ENCODE measurements at places on chromosomes 6 and 20.

GRCh38 chr6:143394389-143394788, 56.1 kb downstream of the ADAT2 start:
- DNase-seq: no peak

DNA sequence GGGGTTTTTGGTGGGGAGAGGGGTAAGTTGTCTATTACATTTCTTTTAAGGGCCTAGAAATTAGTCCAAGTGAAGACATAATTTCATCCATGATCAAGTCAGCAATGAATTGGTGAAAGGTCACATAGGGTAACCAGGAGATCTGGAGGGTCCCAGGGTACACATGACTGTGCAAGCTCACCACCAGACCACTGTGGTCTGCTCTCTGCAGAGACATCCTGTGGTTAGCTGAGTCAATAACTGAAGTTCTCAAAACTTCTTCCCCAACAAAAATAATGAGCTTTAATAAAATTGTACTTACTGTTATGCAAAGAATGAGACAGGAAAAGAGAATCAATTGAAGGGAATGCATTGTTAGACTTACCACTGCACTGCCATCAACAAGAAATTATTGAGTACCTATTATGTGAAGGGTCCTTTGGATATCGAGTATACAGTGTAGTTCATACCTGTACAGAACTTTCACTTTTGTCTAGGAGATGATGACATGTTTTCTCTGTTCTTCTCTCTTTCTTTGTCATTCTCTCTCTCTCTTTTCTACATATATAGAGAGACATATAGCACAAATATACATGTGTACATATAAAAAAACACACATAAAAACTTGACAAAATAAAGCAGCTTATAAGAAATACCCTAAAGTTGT, 209.8 kb downstream of the GJA1 start:
- no peak for DNase-seq

- no peak for DNase-seq
These were observed 90.2 kb downstream of the DST start for GRCh38 chr6:56552187-56553130.

GRCh38 chr6:161890133-161890831, 616.4 kb upstream of the AGPAT4 start:
- no peak for DNase-seq

DNA sequence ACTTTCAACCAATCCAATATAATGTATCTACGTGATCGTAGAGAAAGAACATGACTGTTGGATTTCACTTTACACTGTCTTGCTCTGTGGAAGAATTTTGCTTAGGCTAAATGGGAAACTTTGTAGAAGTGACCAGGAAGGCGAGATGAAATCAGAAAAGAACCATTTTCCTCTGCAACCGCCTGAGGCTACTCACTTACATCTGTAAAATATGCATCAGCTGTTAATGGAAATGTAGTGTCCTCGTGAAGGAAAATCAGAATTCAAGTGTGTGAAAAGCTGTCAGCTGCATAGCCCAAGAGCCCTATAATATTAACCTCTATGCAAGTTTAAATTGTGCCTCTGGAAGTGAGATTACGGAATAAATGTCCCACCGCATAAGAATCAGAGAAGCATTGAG, 277.9 kb downstream of the C6orf118 start:
- DNase-seq: no peak

DNA sequence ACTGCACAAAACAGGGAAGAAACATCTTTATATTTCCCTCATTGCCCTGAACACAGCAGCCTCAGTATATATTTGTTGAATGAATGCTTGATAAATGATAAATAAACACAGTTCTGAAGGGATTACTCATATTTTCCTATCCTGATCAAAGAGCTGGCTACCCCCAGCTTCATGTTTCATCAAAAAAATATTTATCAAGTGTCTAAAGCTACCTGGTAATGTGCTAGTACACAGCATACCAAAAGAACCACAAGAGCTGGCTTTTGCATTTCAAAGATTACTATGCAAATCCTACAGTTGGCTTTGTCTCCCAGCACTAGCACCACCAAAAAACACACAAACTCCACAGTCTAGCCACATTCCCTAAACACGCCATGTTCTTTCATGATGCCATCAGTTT, 130.0 kb downstream of the BTBD9 start:
- DNase-seq: no peak

DNA sequence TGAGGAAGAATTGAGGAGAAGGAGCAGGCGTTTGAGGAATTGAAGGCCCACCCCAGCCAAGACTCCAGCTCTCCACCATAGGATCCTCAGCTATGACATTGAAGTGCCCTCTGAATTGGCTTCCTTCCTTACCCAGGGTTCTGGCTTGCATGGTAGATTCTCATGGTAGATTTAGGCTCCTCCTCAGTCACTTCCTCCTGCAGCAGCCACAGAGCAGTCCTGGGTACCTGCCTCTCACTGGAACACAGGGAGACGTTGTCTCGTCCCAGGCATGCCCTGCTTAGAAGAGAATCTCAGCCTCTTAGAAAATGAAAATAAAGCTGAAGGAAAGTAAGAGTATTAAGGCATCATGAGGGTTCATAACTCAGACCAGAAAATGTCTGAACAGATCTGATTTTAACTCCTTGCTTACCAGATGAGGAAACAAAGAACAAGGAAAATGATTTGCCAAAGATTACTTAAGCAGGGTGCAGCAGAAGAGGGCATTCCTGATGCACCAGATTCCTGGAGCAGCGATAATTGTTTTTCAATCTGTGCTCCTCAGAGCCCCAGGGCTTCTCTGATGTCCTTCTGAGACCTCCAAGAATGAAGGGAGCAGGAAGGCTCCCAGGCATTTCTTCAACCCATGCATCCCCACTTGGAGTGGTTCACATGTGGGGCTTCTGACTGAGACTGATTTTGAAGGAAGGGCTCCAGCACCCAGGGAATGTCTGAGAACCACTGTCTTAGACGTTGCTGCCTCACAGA, 219.8 kb downstream of the HIVEP2 start:
- DNase-seq: no peak

DNA sequence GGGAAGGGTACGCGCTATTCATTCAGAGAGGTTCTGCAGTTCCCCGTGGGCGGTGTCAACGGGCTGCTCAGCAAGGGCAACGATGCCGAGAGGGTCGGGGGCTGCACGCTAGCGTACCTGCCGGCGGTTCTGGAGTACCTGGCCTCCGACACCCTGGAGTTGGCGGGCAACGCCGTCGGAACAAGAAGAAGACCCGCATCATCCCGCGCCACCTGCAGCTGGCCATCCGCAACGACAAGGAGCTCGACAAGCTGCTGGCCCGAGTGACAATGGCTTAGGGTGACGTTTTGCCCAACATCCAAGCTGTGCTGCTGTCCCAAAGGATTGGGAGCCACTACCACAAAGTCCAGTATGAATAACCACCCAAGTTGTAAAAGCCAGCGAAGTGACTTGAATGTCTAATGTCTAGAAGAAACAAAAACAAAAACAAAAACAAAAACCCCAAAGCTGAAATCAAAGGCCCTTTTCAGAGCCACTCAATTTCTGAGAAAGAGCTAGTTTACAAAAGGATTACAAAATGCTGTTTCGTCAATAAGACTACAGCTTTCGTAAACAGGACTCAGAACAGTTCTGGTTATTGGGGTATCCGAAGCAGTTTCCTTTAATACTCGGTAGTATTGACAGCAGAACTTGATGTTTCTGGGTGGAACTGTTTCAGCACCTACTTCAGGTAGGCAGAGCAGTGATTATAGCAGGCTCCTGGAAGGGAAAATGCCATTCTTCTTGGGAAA, 21.9 kb upstream of the SLC17A4 start:
- DNase-seq: no peak

- no peak for DNase-seq
These were observed 443.7 kb downstream of the FRK start for GRCh38 chr6:115617031-115617430.

GRCh38 chr6:117494694-117495318, 12.3 kb downstream of the DCBLD1 start:
- DNase-seq: no peak

GRCh38 chr6:113856375-113856624, 845 bp upstream of the MARCKS start:
- DNase-seq: no peak

DNA sequence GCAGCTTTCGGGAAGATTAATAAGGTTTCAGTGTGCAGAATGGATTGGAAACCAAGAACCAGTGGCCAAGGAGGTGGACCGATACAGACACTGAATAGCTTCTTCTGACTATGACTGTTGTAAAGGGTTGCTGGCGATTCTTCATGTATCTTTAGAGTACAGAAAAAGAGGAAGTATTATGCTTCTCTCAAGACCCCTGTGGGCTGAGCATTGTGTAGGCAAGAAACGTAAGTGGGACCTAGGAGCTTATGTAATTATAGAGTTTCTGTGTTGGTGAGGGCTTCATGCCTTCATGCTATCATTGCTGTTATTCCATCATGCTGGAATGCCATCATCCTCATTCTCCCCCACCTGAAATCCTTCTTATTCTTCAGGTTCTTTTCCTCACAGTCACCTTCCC, 105.4 kb upstream of the AKIRIN2 start:
- DNase-seq: no peak

DNA sequence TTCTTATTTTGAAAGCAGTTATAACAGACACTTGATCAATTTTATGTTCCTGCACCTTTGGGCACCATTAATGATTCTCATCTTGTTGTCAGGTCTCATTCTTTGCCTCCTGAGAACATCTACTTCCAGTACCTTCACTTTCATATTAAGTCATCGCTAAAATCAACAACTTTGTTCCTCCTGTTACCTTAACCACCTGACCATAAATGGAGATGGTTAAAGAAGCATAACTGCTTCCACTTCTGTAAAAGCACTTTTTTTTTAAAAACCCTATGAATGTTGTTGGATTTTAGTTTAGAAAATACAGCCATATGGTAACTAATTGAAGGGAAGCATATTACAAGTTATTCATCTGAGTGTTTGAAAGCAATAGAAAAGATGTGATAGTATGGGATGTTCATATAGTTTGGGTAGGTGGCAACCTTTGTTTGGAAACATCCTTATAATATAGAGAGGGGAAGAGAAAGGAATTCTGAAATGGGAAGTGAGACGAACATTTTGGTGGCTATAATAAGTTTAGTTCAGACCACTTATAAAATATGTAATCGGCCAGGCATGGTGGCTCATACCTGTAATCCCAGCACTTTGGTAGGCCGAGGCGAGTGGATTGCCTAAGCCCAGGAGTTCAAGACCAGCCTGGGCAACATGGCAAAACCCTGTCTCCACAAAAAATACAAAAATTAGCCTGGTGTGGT, 53.9 kb downstream of the AFG1L start:
- DNase-seq: no peak

GRCh38 chr6:39471954-39472659, 149.6 kb upstream of the KCNK16 start:
- no peak for DNase-seq

DNA sequence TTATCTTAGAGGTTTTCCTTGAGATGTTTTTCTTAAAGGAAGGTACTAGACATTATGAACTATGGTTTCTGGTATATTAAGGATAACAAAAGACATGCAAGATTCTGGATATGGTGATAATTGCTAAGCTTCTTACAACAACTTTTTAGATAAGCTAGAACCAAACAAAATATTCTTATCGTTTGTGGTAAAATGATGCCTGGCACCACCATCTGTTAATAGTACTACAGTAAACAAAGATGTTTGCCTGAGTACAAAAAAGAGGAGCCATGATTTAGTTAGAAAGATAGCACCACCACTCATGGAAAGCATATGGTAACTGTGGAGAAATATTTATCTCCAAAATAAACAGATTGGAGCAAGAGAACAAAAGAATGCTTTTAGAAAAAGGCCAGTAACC, 747.3 kb downstream of the COL12A1 start:
- DNase-seq: no peak
